Pancreas (tissue), 10 donors: ENCODE measurements at places on chromosomes 16 and 17.
A peak's percentile ranks its signal among the peaks of the same experiment; 100 is the strongest.

GRCh38 chr16:52418201-52418600, 128.7 kb downstream of the TOX3 start:
- no peaks in the 10 kb centered on the region for H3K4me1 ChIP-seq
- H3K27ac ChIP-seq: no peak overlapping the region
- H3K4me3 ChIP-seq: no peak overlapping the region
- H3K27me3 ChIP-seq: no peaks in the 10 kb centered on the region
- H3K36me3 ChIP-seq: no peaks in the 10 kb centered on the region
- DNase-seq: no peak

DNA sequence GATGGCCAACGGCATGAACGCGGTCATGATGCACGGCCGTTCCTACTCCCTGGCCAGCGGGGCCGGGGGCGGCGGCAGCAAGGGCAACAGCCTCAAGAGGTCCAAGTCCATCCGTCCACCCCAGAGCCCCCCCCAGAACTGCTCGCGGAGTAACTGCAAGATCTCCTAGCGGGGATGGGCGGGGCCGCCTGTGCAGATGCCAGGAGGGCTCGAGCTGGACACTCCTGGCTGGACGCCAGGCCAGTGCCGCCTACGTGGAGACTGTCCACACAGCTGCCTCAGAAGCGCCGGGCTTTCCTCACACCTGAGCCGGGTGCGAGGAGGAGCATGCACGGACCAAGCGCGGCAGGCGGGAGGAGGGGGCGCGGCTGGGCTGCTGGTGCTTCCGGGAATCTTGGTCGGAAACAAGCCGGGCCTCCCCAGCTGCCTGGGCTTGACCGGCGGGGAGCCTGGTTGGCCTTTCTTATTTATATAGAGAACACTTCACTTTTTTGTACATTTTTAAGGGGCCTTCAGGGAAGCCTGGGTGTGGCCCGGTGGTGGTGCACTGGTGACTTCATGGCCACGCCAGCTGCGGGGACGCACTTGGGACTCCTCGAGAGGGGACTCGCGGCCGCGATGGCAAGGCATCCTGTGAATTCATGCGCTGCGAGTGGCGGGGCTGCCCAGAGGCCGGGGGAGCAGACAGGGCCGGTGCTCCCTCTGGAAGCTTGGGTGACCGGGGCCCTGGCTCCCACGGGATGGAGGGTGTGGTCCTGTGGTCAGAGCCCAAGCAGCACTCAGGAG, 3.1 kb upstream of the WFIKKN1 start:
- H3K4me3 ChIP-seq: no peak overlapping the region
- no peak overlapping the region for H3K27ac ChIP-seq
- H3K36me3 ChIP-seq: no peaks in the 10 kb centered on the region

DNA sequence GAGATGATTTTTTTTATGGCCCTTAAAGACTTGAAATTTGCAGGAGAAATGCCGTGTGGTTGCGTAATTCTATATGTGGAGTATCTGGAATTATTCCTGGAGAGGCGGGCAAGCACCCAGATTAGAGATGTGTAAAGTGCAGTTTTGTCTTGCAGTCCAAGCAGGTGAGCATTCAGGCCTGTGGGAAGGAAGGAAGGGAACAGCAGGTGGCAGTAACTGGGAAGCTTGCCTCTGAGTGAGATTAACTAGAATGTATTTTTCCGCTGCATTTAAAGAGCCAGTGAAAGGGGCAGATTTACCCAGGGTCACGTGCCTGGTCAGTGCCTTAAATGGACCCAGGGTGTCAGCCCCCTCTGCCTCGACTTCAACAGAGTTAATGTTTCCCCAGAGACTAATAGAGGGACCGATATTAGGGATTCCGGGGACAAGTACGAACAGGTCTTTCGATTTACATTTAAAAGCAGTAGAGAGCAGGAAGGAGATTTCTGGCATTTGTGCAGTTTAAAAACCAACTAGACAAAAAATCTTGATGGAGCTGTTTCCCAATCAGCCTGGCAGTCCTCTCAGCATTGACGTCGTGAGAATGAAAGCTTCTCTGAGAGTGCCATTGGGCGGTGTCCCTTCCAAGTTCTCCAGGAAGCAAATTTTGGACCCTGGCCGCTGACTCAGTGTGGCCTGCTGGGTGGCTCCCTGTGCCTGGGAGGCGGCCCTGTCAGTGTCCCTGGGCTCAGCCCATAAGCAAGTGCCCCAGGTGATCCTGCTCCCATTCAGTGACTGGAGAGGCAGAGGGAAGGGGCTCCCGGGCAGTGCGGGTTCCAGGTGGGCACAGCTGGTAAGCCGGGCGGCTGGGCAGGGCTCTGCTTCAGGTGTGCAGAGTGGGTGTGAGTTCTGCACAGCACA, 38.2 kb downstream of the KSR1 start:
- H3K36me3 ChIP-seq: no peaks in the 10 kb centered on the region
- peak; percentile 90 for DNase-seq
- H3K4me3 ChIP-seq: peak overlapping the region; percentile 60
- peak overlapping the region; percentile 97 for H3K27ac ChIP-seq
- no peaks in the 10 kb centered on the region for H3K27me3 ChIP-seq

- no peak for DNase-seq
- no peak overlapping the region for H3K27ac ChIP-seq
- no peaks in the 10 kb centered on the region for H3K36me3 ChIP-seq
- no peak overlapping the region for H3K4me3 ChIP-seq
These were observed 22.0 kb upstream of the NSMCE1 start for GRCh38 chr16:27290562-27290961.

GRCh38 chr17:7440113-7440833, 961 bp downstream of the FGF11 start:
- peak; percentile 88 for DNase-seq
- peaks cover 11% of the 10 kb centered on the region for H3K4me1 ChIP-seq
- H3K27ac ChIP-seq: no peak overlapping the region
- H3K4me3 ChIP-seq: peak overlapping the region; percentile 20
- no peaks in the 10 kb centered on the region for H3K27me3 ChIP-seq
- no peaks in the 10 kb centered on the region for H3K36me3 ChIP-seq

DNA sequence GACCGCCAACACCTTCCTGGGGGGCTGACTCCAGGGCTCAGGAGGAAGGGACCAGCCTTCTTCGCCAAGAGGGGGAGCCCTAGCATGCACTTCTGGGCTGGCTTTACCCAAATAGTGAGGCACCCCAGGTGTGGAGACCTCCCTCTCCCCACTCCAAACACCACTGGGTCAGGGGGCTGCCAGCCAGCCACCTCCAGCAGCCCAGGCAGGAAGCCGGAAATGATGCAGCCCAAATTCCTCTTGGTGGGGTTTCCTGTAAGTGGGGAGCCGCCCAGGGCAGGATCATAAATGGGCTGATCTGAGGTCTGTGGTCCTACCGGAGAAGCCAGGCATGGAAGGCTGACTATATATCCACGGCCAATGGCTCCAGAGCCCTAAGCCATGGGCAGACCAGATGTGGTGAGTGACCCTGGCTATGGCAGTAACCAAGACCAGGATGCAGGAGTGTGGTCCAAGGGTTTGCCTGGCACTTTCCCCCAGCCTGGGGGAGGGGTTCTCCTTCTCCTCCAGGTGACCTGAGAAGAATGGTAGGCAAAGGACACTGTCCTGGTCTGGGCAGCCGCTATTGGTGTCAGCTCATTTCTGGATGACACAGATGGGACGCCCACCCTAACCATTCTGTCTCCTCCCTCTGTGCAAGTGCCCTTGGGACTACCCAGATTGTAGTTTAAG, 4.2 kb downstream of the GIT1 start:
- H3K4me3 ChIP-seq: no peak overlapping the region
- peak; percentile 2 for DNase-seq
- H3K27me3 ChIP-seq: no peaks in the 10 kb centered on the region
- H3K4me1 ChIP-seq: peaks cover 3% of the 10 kb centered on the region
- no peaks in the 10 kb centered on the region for H3K36me3 ChIP-seq
- H3K27ac ChIP-seq: no peak overlapping the region
